Activated T-helper 2 cell treated with anti-CD3 and anti-CD28 coated beads, Interferon-gamma antibody, Interleukin-2, Interleukin-4, amounts not matched to agents 10 μg/mL and 5 μg/mL and 100 μg/mL, durations not matched to agents 14 hours and 24 hours and 36 hours (primary cell): ENCODE measurements at places on chromosomes 5 and 9.

- no peak for DNase-seq
Measured at GRCh38 chr5:177601126-177601525, 1.2 kb downstream of the B4GALT7 start.

GRCh38 chr5:30908356-30908755 lies 285.1 kb upstream of the CDH6 start:
- no peak for DNase-seq

GRCh38 chr5:169561893-169562292 lies 21.7 kb upstream of the SPDL1 start:
- no peak for DNase-seq

GRCh38 chr9:113155911-113156588 lies 5.2 kb downstream of the SLC31A2 start:
- DNase-seq: peak; percentile 19

- no peak for DNase-seq
Measured at GRCh38 chr5:15463231-15463980, 36.6 kb upstream of the FBXL7 start.

- DNase-seq: no peak
Measured at GRCh38 chr9:79877943-79878602, 306.3 kb downstream of the TLE4 start.

GRCh38 chr9:112271466-112272098 lies 61.8 kb downstream of the PTBP3 start:
- DNase-seq: no peak

GRCh38 chr5:80874162-80874561 lies 86.0 kb upstream of the RASGRF2 start:
- no peak for DNase-seq

DNA sequence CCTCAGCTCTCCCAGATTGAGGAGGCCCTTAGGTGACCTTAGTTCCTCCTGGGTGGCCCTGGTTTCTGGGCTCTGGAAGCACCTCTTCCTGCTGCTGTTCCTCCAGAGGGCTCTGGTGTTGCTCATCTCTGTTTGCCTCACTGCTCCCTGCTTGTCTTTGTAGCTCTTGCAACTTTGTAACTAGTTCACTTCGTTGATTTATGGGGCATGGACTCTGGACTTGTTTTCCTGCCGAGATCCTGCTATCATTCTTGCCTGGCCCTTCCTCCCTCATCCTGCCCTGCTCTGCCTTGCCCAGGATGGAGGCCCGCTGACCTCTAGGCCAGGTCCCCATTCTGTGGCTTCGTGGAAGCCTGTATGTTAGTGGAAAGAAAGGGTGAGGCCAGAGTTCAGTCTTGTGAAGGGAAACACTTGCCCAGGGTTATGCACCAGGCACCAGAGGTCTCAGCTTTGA lies 169.3 kb downstream of the MACROH2A1 start:
- no peak for DNase-seq

DNA sequence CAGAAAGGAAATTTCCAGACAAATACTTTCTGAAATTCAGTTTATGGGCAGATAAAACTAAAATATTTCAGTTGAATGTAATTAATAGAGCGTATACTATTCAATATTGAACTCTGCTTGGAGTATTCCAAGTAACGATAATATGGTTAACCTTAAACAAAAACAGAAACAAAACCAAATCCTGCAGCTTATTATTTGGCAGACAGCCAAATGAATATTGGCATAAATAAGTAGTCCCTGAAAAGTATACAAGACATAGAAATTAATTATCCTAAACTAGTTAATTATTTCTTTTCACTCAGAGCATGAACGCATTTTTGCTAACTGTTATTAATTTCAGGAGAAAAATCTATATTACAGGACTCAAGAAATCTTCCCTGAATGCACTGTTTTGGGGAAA lies 1574.0 kb downstream of the MAT2B start:
- DNase-seq: no peak

GRCh38 chr5:91053741-91054025 lies 329.4 kb downstream of the ARRDC3 start:
- no peak for DNase-seq

DNA sequence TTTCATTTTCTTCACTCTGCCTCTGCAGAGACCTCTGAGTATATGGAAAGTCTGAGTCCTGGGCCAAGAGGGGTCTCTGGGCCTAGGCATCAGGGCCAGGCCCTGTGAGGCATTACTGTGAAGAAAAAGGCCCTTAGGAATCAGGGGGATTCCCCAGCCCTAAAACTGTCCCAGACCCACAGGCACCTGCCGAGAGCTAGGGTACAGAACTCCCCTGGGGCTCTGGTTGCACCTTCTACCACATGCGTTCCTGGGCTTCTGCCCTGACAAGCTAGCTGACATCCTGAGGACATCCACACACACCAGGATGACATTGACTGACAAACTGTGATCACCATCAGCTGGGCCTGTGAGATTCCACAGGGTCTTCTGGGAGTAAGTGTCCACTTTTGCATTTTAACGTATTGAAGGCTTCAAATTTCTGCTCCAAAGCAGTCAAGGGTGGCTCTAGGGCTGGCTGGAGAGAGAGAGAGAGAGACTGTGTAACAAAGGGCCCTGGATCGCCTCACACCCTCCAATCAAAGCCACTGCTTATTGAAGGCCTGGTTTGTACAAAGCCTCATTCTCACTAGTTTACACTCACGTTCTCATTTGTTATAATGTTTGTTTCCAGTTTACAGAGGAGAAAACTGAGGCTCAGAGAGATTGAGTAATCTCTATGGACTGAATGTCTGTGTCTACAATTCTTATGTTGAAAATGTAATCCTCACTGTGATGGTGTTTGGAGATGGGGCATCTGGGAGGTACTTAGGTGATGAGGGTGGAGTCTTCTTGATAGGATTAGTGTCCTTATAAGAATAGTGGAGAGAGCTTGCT lies 45.1 kb downstream of the TGFBI start:
- DNase-seq: no peak

DNA sequence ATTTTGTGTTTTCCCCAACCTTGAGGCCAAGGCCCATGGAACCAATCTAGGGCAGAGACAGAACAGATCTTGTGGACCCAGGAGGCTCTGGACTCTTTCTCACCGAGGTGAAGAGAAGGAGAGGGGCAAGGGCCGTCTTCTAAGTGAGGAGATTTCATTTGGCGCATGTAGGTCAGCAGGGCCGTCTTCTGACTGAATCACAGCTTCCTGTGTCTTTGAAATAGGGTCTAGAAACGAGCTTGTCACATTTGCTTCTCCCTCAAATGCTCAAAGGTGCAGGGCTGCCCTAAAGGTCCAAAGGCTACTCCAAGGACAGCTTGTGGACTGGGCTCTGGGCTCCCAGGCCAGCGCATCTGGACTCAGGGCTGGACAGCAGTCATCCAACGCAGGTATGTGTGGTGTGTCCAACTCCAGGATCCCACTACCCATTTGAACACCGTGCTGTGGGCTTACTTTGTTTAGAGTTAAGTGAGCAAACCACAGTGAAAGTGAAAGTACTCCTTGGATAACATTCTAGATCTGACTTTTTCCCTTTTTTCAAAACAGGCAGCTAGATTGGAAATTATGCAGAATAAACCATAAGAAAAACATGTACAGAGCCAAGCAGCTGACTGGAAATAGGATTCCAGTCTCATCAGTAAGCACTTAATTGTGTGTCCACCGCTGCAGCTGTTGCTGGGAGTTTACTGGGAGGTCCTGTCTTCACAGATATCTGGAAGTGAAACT lies 357.0 kb downstream of the GADD45G start:
- DNase-seq: no peak

DNA sequence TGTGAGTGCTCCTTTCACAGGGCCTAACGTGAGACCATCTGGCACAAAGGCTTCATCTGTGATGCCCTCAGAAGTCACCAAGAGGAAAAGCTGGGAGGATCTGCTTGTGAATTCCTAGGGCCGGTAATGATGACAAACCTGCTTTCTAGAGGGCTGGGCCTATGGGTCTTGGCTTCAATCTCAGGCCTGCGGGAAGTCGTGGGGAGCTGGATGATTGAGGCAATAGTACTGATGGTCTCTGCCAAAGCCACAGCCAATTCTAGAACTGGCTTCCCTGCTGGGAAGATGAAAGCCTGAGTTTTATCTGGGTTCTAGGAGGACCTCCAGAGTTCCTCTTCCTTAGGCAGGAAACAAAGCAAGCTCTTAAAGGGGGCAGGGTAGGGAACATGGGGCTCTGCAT lies 102.7 kb downstream of the TMEM215 start:
- no peak for DNase-seq

GRCh38 chr9:126173401-126173800 lies 153.2 kb upstream of the MVB12B start:
- DNase-seq: no peak

DNA sequence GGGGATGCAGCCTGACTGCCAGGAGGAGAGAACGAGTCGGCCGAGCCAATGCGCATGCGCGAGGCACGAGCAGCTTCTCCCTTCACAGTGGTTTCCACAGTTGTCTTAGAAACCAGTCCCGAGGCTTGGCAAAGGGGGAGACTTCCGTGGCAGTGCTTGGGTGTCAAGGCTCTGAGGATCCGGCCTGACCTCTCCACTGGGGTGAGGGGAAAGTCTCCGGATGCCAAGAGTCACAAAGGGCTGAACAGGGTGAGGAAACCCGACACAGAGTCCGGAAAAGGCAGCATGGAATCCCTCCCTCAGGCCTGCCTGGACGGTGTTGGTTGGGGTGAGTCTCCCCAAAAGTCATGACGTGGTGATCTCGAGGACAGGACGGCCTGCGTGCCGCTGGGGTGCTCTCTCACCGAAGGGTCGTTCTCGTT lies 475.5 kb downstream of the SPATA31A7 start:
- DNase-seq: no peak

DNA sequence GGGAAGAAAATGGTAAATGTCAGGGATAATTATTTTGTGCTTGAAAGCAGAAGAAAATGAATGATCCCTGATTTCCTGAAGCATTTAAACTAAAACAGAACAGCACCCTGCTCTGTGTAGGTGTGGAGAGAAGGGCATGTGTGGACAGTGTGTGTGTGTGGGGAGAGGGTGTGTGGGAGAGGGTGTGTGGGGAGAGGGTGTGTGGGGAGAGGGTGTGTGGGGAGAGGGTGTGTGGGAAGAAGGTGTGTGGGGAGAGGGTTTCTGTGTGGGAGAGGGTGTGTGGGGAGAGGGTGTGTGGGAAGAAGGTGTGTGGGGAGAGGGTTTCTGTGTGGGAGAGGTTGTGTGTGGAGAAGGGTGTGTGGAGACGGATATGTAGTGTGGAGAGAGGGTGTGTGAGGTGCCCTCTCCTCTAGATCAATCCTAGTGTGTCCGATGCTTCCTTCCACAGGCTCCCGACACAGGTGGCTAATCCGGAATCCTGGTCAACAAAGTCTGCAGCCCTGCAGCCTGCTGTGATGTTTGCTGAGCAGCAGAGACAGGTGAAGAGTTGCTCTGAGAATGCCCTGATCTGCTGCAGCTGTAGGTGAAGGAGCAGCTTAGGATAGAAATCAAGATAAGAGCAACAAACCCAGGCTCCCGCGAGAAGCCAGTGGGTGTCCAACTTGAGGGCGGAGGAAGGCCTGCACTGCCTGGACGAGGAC lies 15.5 kb downstream of the IRX4 start:
- DNase-seq: no peak

DNA sequence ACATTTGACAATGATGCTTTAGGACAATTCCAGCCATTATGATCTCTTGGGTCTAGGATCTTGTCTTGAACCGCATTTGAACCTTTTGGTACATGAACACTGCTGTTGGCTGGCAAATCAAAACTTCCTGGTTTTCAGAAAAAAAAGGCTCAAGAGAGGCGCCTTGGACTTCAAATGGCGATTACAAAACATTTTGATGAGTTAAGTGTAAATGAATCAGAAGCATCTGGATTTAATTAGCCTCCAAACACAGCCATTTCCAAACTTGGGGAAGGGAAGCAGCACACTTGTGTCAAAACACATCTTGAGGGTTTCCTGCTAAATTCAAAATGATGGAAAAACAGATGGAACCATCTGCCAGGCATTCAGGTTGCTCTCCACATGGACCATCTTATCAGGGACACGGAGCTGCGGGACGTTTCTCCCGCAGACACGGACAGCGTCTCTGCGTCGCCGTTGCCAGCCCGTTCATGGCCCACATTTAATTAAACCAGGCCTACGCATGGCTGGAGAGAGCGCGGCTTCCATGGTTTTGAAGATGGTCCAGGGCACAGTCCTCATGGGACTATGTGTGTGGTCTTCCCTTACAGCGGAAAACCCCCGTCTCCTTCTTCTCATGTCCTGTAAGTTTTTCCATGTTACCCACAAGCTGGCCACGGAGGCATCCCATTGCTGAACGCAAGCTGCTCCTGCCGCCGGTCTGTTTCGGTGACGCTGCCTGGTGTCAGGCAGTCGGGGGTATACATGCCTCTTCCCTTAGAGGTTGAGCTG lies 55.8 kb upstream of the PTCH1 start:
- no peak for DNase-seq

- DNase-seq: no peak
Measured at GRCh38 chr9:99211746-99212145, 10.0 kb downstream of the ALG2 start.

DNA sequence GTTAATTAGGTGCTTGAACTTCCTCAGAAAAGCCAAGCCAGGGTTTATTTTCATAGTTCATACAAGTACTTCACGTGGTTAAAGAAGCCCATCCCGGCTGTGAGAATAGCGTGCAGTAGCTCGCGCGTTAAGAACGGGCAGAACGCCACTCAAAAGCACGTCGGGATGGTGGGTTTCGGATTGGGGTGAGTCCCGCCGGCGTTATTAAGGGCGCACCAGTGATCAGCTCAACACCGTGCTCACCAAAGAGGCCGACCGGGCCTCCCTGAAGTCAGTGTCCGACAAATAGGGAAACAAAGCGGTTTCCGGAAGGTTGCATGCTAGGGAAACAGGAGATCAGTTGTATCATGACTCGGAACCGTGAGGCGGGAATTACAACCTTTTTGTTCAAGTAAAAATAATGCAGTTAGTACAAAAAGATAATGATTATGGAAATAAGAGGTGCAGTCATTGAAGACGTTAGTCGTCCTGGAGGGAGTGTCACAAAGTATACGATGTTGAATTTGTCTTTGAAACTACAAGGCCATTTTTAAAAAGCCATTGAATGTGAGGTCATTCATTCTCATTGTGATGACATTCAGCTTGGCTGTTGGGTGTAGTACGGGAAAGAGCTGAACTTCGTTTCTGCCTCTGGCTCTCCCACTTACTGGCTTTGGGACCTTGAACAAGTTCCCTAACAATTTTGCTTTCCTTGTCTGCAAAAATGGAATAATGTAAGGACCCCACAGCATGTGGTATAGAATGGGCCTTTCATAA lies 992 bp downstream of the SETD9 start:
- no peak for DNase-seq

GRCh38 chr5:91885291-91886265 lies 502.5 kb upstream of the ARRDC3 start:
- no peak for DNase-seq
